ENCODE measurements at places on chromosomes 7 and 10.

- DNase-seq, result no peak
Observed at GRCh38 chr10:99952799-99953198, 56.9 kb downstream of the DNMBP start.

DNA sequence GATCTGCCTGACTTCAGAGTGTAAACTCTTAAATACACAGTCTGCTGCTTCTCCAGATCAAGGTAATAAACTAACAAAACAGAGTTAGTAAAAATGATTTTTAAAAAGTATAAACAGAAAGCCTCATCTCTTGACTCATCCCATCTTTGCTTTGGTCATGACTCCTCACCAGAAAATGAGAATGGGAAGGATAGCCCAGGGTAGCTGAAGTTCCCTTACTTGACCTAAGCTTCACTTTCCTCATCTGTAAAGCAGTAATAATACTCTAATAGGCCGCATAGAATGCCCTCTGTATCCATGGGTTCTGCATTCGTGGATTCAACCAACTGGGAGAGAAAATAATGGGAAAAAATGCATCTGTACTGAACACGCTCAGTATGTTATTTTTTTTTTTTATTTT lies 11.3 kb upstream of the SLC25A28 start:
- no peak for DNase-seq

DNA sequence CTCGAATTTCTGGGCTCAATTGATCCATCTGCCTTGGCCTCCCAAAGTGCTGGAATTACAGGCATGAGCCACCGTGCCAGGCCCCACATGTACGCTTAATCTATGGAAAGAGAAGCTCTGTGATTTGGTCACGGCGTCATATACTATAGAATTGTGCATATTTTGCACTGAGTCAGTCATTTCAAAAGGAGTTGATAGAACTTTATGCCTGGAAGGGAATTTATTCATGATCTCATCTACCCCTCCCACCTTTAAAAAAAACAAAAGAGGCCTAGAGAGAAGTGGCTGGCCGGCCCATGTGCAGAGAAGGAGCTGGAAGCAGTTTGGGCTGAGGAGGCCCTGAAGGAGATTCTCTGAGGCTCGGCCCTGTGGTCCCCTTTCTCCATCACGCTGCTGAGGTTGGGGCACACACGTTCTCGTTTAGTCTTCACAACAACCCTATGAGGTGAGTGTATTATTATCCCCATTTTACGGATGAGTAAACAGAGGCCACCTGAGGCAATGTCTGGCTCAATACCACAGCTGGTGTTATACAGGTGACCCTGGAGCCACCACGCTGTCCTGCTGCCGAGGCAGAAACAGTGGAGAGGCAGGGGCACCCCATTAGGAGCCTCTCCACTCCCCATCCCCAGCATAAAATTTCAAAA lies 47.2 kb upstream of the ZRANB1 start:
- no peak for DNase-seq

DNA sequence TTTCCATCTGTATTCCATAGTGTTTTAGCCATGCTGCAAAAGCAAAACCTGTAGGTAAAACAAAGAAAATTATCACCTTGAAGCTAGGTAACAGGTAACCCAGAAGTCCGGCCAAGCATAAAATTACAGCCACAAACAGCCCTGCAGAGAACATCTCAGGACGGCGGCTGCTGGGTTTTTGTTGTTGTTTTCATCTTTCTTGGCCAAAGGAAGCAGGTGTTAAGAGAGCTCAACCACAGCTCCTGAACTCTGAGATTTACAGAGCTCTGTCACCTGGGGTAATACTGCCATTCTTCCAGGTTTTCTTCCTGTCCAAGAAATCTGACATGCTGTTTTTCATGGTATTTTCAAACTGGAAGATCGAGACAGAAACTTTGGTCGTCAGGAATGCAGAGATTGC lies 847 bp upstream of the SCIN start:
- DNase-seq, result no peak

DNA sequence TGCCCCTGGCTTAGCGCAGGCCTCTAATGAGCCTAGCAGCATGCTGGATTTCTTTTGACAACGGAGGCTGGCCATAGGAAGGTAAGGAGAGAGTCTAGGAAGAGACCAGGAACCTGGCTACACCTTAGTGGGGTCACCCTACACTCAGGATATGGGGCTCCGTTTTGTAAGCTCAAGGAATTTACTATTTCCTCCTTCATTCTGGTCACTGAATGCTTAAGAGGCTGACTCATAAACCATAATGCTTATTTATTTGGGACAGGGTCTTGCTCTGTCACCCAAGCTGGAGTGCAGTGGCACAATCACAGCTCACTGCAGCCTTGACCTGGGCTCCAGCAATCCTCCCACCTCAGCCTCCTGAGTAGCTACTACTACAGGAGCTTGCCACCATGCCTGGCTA lies 38.4 kb downstream of the CARD11 start:
- no peak for DNase-seq

- no peak for DNase-seq
Observed at GRCh38 chr7:19284596-19285300, 139.5 kb upstream of the FERD3L start.

GRCh38 chr7:68730194-68730593 lies 868.1 kb upstream of the AUTS2 start:
- no peak for DNase-seq

DNA sequence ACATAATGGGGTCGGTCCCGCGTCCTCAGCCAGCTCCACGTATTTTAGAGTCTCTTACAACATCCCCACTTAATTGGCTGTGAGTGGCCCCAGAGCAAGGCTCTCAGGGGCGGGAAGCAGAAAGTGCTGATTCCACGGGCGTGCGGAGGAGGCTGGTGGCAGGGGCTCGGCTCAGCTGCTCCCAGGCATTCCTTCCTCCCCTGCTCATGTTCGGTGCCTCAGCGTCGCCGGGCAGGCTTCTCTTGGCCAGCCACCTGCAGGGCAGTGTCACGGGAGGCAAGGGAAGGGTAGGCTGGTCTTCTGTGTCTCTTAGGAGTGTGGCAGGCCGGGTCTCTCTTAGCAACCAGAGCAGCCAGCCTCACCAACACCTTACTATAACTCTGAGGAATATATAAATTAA lies 33.8 kb downstream of the IL15RA start:
- DNase-seq, result no peak

GRCh38 chr7:100127866-100128636 lies 1.3 kb downstream of the MBLAC1 start:
- DNase-seq, result no peak

GRCh38 chr10:1633783-1634182 lies 103.5 kb downstream of the ADARB2 start:
- DNase-seq, result no peak

DNA sequence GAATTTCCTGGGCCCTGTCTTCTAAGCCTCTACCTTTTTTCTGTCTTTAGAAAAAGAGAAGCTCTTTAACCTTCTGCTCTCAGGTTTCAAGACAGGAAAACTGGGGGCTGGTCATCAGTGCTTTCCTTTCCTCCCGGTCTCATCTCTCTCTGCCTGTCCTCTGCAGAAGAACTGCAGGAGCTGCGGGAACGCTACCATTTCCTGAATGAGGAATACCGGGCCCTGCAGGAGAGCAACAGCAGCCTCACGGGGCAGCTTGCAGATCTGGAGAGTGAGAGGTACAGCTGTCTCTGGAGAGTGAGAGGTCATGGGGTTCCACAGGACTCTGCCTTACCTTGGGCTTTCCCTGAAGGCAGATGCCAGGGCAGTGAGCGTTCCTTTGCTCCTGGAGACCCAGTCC lies 12.7 kb downstream of the CCDC136 start:
- DNase-seq, result no peak

- no peak for DNase-seq
Observed at GRCh38 chr7:96331775-96332174, 9.9 kb upstream of the SLC25A13 start.

- DNase-seq, result no peak
Observed at GRCh38 chr10:31213959-31214358, 105.1 kb upstream of the ZEB1 start.

DNA sequence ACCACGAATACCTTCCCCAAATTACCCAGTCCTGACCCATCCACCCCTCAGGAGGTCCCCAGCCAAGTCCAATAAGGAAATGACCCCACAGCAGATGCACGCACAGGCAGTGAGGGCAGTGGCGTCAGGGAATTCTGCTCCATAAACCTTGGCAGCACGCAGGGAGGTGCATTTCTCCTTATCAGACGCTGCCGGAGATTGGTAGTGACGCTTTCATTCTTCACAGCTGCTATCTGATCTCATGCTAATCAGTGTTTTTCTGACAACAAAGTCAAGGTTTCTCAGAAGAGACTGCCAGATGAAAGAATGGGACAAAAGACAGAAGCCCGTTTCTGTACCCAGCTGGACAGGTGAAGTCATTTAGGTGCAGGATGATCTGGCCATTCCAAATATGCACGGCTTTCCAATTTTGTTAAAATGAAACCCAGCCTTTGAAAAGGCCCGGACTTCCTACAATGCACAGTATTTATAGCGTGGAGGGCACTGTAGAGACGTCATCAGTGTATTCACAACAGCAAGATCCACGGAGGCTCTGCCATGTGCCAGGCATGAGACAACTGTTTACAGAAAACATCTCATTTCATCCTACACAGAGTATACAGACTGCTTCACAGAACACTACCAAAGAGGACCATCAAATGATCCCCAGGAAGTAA lies 35.3 kb downstream of the DIP2C start:
- no peak for DNase-seq

DNA sequence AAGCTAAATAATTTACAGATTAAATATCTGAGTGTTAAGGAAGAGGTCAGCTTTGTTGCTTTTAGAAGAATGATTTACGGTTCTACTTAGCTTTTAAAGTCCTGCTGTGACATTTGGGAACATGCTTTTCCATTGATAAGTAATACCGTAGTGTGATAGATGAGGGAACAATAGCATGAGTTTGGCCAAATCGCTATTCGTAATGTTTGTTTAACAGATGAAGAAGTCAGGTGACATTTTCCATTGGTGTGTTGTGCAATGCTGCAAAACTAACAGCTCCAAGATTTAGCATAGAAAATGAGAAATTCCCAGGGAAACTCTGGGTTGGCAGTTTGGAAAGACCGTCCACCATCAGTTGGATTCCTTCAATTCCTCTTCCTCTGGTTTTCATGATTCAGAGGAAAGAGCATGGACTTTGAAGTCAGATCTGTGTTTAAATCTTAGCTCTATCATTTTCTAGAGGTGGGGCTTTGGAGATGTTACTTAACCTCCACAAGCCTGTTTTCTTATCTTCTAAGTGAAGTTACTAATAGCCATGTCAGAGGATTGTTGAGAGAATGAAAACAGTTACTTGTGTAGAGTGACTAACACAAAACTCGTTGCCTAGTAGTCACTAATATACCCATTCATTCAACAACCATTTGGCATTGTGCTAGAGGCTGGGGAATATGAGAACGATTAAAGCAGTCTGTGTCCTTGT lies 140.4 kb upstream of the BMPER start:
- DNase-seq, result no peak

- DNase-seq, result no peak
Observed at GRCh38 chr10:103781329-103782061, 73.9 kb downstream of the SH3PXD2A start.

DNA sequence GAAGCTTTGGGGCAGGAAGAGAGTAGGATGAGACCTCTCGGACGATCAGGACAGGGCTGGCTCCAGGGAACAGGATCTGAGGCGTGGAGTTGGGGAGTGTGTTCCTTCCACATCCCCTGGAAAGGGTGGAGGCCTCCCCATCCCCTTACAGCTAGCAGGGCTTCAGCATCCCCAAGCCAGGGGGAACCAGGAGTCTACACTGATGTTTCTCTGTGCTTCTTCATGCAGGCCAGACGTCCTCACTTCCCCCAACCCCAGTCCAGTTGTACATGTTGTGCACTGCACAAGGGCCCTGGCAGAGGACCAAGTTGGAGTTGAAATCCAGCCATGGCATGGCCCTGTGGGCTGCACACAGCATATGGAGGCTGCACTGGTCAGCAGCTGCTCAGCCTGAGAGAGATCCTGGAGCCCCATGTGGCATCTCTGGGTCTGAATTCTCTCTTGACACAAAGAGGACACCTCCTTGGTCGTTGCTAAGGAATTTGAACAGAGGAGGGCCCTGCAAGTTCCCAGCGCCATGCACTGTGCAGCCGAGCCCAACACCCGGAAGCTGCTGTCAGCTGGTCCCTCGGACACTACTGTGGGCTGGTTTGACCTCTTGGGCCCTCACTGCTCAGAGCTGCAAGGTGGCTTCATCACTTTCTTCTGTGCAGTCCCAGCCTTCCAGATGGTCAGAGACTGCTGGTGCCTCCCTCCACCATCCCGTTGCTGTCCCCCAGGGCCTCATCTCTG lies 181.1 kb downstream of the DNAJB6 start:
- no peak for DNase-seq

DNA sequence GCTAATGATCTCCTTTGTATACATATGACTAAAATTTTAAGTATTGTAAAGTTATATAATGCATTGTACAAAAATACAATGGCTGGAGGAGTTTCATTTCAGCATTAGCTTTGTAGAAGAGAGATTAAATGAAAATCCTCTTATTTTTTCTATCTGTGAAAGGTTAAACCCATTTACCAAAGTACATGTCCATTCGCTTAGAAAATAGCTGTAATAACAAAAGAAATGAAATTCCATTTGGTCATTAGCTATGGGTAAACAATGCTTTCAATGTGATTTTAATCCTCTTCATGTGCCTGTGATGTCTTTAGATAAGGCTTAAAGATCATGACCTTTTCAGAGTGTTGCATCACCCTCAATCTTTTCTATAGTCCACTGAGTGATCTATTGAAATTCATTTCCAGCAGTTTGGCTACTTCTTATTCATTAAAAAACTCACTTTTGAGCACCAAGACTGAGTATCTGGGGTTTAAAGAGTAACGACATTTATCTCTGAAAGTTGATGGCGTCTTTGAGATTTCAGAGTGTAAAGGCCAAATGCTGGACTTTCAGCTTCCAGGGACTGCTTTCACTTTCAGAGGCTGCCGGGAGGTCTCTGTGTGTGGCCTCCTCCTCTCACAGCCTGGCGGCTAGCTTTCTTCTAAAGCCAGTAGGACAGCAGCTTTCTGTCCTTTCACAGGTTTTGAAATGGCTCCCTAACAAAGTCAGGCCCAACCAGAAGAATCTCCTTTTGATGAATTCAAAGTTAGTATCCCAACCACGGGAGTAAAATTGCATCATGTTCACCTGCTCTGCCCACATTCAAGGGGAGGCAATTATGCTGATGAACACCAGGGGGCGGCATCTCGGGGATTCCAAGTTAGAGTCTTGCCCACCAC lies 701.4 kb upstream of the COBL start:
- DNase-seq, result peak; percentile 1

DNA sequence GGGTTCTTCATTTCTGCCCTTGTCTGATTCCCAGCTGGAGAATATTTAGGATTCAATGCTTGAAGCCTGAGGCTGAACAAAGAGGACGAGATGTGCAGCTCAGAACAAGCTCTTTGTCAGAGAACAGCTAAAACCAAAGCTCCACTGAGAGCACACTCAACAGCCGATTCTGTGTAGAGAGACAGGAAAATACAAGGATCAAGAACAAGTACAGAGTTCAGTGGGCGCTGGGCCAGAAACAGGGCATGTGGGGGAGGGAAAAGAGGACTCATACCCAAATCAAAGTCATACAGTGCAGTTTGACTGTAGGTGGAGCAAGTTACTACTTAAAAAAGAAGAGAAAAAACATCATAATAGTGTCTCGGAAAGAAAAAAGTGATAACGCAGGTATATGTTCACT lies at the start of gene AGMO:
TSS of gene AGMO (minus strand) at position 181 of the 400 bp plus-strand sequence.
- no peak for DNase-seq

- DNase-seq, result peak; percentile 10
Observed at GRCh38 chr10:122446668-122447423, 7.6 kb upstream of the ARMS2 start.

GRCh38 chr10:103273041-103273441 lies 3.9 kb upstream of the INA start:
- DNase-seq, result no peak
